Nephron progenitor cell (in vitro differentiated cells): ENCODE measurements at places on chromosomes 11 and 22.

- peak; percentile 32 for DNase-seq
These were observed 10.7 kb downstream of the IL17RA start for GRCh38 chr22:17095538-17095937.

GRCh38 chr11:7889985-7890384 lies 41.1 kb downstream of the OR10A6 start:
- no peak for DNase-seq

DNA sequence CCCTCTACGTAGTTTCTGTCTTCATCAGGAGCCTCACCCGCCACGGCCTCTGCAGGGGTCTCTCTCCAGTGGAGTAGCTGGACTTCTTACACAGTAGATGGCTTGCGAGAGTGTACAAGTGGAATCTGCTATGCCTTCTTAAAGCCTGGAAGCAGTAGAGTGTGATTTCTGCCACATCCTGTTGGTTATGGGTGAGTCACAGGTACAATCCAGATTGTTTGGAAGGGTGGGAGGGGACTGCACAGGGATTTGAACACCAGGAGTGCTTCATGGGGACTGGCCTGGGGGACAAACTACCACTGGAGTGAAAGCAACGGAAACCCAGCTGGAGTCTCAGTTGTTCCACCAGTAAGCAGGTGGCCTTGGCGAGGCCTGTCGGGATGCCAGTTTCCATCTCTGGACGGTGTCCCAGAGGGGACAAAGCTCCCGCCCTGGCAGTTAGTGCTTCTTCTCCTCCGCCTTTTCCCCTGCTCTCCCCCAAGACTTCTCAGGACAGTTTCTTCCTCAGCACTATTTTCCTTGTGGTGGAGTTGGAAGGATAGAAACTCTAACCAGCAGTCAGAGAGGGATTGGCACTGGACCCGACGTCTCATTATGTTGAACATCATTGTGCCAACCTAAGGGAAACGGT lies 85.0 kb upstream of the RCN1 start:
- no peak for DNase-seq

DNA sequence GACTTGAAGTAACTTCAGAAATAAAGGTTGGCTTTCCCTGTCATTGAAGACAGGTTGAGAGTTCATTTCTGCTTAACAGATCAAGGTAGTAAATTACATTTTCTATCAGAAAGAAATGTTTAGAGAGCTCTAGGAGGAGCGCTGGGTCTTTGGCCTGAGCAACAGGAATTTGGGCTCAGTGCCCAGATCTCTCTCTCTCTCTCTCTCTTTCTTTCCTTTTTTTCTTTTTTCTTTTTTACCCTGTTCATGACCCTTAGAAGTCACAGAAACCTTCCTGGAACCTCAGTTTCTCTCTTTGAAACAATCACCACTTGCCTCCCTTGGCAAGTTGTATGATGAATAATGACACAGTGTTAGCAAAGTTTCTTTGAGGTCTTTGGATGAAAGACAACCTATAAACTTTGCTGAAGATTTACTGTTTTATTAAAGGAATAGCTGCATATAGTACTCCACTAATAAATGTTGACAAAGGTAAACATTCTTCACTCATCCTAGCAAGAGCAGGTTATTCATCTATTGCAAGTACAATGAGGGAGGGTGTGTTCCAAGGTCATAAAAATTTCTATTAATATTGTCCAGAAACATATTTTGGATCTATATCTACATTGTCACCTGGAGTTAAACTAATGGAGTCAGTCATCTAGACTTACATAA lies 35.5 kb upstream of the RASSF10 start:
- DNase-seq = no peak

- DNase-seq = peak; percentile 23
These were observed 38.2 kb downstream of the FEZ1 start for GRCh38 chr11:125457814-125458343.

GRCh38 chr22:38347181-38347943 lies 30.1 kb upstream of the CSNK1E start:
- DNase-seq = peak; percentile 28

DNA sequence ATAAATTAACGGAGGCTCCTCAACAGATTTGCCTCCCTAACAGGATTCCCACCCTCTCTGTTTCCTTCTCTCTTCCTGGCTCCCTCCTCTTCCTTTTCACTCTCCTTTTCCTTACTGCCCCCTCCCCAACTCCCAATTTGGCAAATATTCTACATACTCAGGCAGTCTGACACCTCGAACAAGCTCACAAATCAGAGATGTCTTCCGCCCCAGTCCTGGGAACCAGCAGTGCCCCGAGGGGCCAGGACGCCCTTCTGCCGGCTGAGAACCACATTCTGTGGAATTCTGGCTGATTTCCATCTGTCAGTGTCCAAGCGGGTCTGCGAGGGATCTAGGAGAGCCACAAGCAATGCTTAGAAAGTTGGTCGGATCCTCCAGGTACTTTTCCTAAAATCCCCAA lies 94.0 kb downstream of the NTM start:
- DNase-seq = no peak

DNA sequence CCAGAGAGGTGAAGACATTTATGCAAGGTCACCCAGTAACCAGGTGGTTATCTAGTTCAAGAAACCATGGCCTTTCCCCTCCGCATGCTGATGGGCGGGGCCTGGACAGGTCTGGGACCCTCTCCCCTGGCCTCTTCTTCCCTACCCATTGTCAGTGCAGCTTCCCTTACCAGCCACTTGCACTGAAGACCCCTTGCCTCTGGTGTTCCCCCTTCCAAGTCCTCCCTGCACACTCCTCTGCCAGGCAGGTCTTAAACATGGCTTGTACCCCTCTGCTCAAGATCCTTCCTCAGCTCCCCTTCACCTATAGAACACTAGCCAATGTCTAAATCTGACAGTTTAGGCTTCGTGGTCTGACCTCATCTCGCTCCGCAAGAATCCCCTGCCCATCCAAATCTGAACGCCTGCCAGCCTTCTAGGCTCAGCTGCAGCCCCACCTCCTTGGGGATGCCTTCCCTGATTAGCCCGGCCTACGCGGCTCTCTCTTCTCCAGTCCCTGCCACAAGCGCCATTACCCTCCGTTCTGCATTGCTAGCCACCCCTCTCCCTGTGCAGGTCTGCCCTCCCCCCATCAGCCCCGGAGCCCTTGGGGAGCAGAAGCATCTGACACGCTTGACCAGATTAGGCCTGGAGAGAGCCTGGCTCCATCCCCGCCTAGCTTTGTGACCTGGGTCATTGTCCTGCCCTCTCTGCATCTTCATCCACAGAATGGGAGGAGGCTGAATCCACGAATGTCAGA lies 213.8 kb downstream of the DSCAML1 start:
- peak; percentile 73 for DNase-seq

- DNase-seq = no peak
These were observed 10.5 kb downstream of the MUC5AC start for GRCh38 chr11:1168256-1168655.

DNA sequence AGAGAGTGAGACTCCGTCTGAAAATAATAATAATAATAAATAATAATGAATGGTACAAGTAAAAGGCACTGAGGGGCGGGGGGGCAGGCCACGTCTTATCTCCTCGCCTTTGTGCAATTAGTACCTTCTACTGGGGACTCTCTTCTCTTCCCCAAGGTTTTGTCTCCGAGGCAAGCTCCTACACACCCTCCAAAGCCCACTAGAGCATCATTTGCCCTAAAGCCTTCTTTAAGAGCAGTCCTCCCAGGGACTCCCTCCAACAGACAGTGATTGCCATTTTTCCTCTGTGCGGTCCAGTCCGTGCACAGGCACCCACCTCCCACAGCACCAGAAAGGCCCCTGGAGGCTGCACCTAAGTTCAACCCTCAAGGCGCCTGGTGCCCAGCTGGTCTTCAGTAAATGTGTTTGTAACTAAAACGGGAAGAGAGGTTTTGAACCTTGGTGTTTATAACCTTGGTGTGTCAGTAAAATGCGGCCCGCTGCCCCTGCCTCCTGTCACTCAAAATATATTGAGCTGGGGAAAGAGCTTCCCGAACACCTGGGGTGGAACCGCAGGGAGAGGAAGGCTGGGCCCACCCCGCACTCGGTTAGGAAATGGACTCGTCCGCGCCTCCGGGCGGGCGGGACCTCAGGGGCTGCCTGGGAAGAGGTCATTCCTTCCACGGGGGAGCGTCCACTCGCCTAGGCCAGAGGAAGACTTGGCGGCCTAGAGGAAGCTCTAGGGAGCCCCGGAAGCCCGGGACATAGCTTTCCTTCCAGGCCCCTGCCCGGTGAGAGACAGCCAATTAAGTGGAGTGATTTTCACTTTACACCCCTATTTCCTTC lies 4.7 kb upstream of the KDELR3 start:
- DNase-seq = peak; percentile 81

DNA sequence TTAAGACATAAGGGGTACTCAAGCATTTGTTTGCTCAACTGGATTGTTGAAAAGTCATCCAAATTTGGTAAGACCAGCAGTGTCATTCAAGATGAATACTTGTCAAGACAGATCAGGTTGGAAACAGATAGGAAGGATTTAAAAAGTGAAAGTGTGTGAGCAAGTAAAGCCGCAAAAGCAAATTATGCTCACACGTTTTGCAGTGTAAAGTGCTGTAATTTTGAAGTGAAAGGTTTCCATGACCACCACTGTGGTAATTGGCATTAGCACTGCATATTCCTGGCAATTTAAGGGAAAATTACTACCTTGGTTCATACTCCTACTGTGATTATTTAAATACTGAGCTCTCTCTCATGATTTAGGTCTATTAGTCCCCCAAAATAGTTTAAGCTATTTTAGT lies 704.1 kb upstream of the CCDC179 start:
- no peak for DNase-seq

GRCh38 chr22:26658161-26658560 lies 773 bp downstream of the MIAT start:
- DNase-seq = no peak

- DNase-seq = peak; percentile 21
These were observed 227.0 kb downstream of the ADAMTS15 start for GRCh38 chr11:130675371-130675821.

DNA sequence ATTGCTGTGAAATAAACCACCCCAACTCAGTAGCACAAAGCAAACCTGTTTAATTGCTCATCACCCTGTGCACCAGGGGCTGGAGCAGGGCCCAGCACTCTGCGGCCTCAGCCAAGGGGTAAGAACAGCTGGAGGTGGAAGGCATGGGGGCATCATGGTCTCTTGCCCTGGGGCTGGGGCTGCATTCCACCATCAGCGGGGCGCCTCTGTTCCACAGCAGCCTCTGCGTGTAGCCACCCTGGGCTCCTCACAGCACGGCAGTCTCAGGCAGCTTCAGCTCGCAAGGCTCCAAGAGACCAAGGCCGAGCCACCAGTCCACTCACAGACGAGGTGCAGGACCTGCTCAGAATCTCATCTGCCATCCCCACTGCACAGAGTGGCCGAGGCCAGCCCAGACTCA lies 630.7 kb downstream of the TBC1D22A start:
- no peak for DNase-seq

GRCh38 chr11:15668718-15669117 lies 554.0 kb downstream of the INSC start:
- no peak for DNase-seq

GRCh38 chr11:64337538-64338249 lies 2.3 kb upstream of the CCDC88B start:
- no peak for DNase-seq

- no peak for DNase-seq
These were observed 39.8 kb upstream of the FDX1 start for GRCh38 chr11:110389965-110390364.

DNA sequence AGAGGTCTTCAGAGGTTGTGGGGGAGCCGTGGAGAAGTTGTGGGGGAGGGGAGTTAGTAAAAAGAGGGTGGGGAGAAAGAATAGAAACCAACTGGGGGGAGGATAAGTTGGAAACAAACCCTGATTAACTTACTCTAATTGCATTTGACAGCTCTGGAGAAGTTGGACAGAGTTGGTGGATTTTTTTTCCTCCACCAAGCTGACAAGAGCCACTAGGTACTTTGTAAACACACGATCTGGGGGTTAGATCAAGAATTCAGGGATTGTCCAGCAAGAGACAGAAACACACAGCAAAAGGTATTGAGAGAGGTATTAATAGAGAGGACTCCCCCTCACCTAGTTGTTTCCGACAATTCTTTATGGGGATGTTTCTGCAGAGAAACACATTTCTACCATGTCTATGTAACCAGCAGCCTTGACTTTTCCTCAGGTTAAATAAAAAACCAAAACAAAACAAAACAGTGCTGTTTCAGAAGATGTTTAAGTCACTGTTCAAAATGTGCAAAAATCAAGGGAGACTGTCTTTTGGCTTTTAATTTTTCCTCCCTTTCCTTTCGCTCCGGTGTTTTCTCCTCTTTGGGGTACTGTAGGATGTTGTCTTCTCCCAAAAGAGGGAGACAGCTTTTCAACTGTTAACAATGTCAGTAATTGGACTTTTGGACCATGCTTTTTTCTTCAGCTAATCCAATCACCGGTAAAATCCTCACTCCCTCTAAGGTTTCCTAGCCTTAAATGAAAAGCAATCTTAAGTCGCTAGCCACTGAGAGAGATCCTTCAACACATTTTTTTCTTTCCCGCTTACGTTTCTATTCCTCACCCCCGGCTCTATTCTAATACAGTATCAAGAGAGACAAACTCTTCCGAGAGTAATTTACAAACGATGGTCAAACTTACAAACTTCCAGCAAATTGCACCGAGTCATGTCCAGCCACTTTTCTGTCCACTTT lies 708 bp downstream of the MAML2 start:
- no peak for DNase-seq

DNA sequence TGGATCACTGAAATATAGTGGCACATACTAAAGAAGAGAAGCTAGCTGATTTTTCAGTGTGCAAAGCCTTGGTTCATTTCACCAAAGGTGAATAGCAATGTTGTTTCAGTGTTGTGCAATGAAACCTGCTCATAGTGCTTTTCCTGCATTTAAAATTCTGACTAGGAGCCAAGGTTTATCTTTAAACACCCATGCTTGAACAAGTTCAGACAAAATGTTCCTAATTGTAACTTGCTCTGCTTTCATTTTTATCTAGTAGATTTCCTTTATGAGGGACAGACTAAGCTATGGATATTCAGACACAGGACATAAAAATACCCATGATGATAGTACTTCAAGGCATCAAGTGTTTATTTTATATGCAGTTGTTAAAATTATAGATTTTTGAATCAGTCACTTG lies 47.7 kb downstream of the BBOX1 start:
- DNase-seq = no peak

- peak; percentile 15 for DNase-seq
These were observed 76.2 kb downstream of the KCNC1 start for GRCh38 chr11:17810746-17811145.

DNA sequence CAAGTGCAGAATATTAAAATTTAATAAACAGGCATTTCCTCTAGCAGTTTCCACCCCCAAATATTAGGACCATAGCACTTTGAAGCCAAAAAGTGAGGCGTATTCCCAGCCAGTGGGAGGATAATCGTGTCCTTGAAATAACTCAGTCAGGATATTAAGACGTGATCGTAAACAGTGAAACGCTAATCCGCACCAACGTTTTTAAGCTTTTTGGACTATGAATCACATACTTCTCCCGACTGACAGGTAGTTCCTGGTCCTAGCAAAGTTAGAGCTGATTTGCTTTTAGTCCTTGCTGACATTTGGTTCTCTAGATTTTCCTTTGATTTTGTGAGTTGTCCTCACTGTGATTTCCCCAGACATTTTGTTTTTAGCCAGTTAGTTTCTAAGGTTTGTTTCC lies 197.1 kb upstream of the ARHGAP20 start:
- DNase-seq = no peak

- DNase-seq = no peak
These were observed 26.5 kb upstream of the SOX6 start for GRCh38 chr11:16382638-16383380.
